ENCODE measurements at places on chromosomes 1 and 21.

DNA sequence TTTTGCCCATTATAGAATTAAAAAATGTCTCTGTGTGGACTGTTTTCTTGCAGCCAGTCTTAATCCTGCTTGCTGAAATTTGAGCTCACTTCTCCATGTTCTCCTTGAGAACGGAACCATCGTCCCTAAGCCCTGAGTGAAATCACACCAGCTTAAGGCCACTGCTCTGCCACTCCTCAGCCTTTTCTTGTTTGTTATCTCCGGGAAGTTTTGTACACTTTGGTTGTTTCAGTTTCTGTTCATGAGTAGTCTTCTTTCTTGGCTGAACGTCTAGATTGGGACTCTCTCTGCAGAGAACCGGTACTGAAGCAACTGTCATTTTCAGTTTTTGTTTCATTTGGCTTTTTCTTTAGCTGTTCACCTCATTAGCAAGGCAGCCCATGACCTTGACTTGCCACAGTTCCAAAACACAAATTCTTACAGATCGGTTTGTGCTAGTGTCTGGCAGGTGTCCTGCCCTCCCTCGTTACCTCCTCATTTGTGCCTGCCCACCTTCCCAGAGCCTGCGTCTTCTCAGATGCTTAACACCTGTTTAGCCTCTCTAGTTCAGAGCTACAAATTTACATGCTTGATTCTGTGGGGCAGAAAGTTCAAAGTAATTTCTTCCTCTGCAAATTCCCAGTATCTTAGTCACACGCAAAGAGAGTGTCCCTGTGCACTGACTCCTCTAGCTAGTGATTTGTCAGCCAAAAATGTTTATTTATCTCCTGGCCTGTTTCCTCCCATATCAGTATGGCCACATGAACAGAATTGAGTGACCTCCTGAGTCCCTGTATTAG is 12.4 kb downstream of the PSEN2 start:
- DNase-seq: no peak

- DNase-seq: no peak
These were observed 22.1 kb upstream of the FAM43B start for GRCh38 chr1:20530306-20530705.

DNA sequence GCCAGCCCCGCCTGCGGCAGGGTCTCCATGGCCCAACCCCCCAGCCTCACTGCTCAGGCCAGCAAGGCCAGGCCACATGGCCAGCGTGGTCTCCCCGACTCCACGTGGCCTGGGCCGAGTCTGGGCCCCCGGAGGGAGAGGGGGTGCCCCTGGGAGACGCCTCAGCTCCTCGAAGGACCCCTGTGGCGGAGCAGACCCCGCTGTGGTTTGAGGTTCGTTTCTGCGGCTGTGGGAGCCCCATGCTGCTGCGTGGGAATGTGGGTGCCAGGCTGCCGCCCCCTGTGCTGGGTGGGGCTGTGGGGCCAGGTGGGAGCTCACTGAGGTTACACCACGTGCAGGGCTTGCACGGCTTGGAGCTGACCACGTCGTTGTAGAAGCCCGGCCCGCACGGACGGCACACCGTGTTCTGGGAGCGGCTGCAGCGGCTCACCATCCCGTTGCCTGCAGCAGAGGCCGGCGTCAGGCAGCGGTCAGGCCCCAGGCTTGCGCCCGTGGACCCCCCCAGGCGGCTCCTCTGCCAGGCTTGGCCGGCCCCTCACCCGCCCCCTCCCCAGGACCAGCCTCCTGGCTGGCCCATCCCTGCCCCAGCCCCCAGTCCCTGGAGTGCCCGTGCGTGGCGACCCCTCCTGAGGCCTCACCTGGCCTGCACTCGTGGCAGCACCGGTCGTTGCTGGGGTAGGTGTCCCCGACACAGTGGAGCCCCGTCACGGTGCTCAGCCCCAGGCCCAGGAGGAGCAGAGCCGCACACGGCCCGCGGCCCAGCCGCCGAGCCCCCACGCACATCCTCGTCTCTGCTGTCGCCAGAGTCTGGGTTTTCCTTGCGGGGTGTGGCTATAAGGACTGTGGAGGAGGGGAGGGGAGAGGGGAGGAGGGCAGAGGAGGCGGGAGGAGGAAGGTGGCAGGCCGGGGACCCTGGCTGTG is at the start of gene TNFRSF4:
TSS of gene TNFRSF4 (minus strand) at position 809 of the 921 bp plus-strand sequence. CDS start at position 783, 26 bp downstream.
- no peak for DNase-seq

DNA sequence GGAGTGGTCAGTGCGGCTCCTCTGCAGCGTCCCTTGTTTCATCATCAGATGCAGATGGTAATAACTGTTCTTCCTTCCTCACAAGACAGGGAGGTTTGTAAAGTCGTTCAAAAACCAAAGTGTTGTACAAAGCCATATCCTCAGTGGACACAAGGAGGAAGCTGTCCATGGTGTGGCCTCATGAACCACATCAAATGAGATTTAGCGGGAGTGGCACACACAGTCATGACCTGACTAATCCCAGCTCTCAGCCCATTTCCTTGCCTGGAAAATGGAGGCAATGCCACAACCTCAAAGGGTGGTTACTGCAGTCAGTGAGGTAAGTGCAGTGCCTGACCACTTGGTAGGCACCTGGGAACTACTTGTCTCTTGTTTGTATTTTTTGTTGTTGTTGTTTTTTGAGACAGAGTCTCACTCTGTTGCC is 13.4 kb downstream of the ENTREP3 start:
- no peak for DNase-seq

DNA sequence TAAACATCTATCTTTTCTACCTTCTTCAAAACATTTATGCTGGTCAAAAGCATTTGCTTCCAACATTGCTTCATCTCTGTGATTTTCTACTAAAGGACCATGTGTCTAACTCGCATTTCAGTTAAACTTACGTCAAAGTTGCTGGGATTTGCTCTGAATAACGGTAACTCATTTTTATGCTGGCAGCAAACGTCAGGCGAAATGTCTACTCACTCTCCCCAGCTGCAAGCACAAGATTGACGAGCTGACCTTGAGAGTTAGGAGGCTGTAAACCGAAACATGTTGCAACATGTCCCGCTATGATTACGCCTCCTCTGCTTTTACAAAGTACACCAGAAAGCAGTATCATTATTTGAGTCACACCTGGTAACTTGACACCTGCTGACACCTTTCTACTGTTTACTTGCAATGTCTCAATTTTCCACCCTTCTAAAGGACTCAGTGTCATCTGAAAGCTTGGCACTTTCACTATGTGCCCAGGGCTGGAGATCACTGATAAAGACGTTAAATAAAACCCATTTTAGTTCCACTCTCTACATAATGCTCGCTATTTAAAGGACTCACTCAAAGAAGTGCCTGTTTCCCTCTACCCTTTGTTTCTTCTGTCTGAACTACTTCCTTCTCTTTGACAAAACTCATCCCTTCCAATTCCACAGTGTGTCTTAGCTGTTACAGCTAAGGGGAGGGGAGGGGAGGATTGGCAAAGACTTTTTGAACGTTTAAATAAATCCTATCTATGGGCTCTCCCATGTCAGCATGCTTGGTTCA is 111.9 kb downstream of the PTPN14 start:
- DNase-seq: peak; percentile 69

DNA sequence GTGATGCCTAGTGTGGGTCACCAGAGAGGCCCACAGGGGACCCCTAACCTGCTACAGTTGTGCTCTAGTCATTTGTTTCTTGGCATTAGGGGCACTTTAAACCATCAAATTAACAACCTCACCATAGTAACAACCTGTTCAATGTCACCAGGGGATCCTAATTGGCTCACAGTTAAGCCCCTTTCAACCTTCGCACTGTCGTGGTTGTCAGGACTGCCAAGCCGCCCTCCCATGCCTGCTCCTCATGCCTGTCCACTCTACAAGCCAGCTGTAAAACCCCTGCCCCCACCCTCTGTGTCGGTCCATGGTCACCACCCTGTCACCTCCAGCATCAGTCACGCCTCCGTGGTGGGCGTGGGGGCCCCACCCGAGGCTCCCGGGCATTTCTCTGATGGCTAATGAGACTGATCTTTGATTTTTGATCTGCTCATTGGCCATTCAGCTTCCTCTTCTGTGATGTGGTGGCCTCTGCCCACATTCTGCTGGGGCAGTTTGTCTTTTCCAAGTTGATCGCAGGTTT is 96.6 kb downstream of the WDR4 start:
- DNase-seq: no peak

- no peak for DNase-seq
These were observed 3.8 kb downstream of the TRAF5 start for GRCh38 chr1:211330282-211330936.

- peak; percentile 66 for DNase-seq
These were observed 1.0 kb downstream of the EGLN1 start for GRCh38 chr1:231420959-231421545.

DNA sequence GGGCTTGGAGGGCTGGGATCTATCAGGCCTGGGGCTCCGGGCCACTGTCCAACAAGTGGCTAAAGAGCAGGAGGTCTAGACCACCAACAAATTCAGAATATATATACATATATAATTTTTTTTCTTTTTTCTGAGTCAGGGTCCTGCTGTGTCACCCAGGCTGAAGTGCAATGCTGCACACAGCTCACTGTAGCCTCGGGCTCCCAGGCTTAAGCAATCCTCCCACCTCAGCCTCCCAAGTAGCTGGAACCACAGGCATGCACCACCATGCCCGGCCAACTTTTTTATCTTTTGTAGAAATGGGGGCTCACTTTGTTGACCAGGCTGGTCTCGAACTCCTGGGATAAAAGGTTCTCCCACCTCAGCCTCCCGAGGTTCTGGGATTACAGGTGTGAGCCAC is 6.8 kb upstream of the LAPTM5 start:
- no peak for DNase-seq

GRCh38 chr1:7975212-7975865 is 13.8 kb downstream of the PARK7 start:
- peak; percentile 79 for DNase-seq

GRCh38 chr1:223444411-223444810 is 51.2 kb downstream of the CCDC185 start:
- DNase-seq: no peak

DNA sequence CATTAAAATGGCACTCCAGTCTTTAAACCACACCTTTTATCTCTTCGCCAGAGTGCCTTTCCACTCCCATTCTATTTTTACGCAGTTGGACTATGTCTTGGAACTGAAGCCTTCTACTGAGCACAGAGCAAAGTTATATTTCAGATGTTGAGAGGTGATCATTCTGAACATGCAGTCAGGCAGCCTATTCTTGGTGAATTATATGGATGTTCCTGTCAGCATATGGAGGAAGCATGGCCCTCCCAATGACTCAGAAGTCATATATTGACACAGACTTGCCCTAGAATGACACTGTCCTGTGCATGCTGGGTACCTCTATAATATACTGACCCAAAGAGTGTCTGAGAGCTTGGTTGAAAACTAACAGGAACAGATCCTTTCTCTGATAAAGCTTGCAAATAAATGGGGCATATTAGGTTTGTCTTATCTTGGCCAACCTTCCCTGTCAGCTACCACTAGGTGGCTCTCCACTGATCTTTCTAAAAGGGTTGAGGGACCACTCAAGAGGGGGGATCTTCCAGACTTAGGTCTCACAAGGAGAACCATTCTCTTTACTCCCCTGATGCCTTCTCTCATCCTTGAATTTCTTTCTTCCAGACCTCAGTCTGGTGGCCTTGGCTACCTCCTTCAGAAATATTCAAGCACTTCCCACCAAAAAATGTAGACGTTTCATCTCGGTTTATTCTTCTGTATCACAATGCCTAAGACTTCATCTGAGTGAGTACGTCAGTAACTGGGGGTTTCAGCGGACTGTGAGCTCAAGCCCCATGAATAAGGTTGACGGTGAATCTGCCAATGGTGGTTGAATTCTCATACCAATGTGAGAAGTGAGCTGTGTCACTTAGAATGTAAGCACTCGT is 11.8 kb upstream of the ALG14 start:
- no peak for DNase-seq

- no peak for DNase-seq
These were observed 13.3 kb downstream of the PMF1 start for GRCh38 chr1:156226116-156226538.

DNA sequence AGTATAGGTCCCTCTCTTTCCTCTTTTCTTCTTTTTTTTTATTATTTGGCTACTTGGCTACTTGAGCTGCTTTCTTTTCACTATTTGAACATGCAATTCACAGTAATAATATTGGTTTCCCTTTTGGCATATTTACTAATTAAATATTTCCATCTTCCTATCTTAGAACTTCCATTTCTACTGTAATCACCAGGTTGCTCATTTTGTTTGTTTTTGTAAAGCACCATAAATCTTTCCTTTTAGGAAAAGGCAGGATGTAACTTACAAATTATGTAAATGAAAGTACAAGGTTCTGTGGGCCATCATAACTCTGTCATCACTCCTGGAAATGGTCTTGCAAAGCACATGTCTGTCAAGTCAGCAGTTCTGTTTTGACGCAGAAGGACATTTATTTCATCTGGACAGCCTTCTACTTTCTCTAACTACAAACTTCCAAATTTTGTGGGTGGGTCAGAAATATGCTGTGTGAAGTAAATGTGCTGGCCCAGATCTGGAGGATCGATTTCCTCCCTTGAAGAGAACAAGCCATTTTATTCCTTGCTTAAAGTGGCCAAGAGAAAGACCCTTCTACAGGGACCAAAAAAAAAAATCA is 71.7 kb upstream of the TNFSF18 start:
- no peak for DNase-seq

DNA sequence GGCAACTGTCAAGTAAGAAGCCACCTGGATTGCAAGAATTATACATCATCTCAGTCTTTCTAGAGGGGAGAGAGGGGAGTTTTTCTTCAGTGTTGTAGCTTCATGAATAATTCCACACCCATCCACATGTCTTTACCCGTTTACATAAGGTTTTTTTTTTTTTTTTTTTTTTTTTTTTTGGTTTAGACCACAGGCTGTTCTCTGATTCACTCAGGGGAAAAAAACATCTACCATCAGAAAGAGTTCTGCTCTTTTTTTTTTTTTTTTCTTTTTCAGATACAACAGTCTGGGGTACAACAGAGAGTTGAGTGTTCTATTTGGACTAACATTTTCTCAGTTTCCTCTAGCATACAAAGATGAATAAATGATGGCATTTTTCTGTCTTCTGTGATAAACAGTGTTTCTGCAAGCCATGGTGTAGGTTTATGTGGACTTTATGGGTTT is 4.9 kb upstream of the KIF14 start:
- no peak for DNase-seq

DNA sequence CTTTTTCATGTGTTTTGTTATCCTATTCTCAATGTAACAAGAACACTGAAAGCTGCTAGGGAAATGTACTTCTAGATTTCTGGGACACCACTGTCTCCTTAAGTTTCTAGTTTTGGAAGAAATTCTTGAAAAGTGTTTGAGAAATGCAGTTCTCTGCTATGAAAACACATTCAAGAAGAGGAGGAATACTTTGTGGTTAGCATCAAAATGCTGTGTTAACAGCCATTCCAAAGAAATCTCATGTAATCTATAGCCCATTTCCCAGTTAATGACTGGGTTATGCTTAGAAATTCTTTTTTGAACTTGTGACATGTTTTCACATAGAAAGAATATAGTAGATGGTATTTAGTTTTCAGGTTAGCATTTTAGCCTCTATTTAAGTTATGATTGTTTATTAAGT is 6.0 kb downstream of the RAVER2 start:
- no peak for DNase-seq
